ENCODE measurements at places on chromosomes 12 and 14.

GRCh38 chr12:49188201-49188915 lies 522 bp downstream of the TUBA1A start:
- peaks cover 56% of the 10 kb centered on the region for H3K36me3 ChIP-seq
- peak; percentile 69 for DNase-seq
- H3K27me3 ChIP-seq: no peaks in the 10 kb centered on the region
- H3K4me1 ChIP-seq: peaks cover 22% of the 10 kb centered on the region

- no peak overlapping the region for H3K27ac ChIP-seq
- H3K27me3 ChIP-seq: no peaks in the 10 kb centered on the region
- no peaks in the 10 kb centered on the region for H3K4me1 ChIP-seq
- no peak for DNase-seq
- no peaks in the 10 kb centered on the region for H3K36me3 ChIP-seq
- H3K4me3 ChIP-seq: no peak overlapping the region
These were observed 834.7 kb downstream of the FLRT2 start for GRCh38 chr14:86364634-86365033.

DNA sequence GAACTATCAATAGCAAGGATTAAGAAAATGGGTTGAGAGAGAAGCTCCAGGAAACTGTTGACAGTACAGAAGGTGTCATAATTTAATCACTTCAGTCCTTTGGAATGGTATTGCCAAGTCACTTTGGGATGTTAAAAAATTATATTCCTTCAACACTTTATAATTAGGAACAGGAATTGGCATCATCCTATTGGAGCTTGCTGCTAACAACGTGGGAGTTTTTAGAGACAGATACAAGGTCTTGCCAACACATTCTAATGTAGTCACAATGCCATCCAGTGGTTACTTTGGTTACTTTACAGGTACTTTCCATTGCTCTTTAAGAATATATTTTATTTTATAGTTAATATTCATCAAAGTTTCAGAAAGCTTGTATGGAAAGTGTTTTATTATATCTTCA lies 310.1 kb downstream of the SYT1 start:
- no peak for DNase-seq
- H3K4me1 ChIP-seq: no peaks in the 10 kb centered on the region
- no peak overlapping the region for H3K27ac ChIP-seq
- no peak overlapping the region for H3K4me3 ChIP-seq
- H3K36me3 ChIP-seq: no peaks in the 10 kb centered on the region
- H3K27me3 ChIP-seq: no peaks in the 10 kb centered on the region

- no peaks in the 10 kb centered on the region for H3K27me3 ChIP-seq
- peaks cover 3% of the 10 kb centered on the region for H3K36me3 ChIP-seq
- H3K4me1 ChIP-seq: no peaks in the 10 kb centered on the region
- no peak overlapping the region for H3K27ac ChIP-seq
- no peak overlapping the region for H3K4me3 ChIP-seq
These were observed 54.1 kb downstream of the BEGAIN start for GRCh38 chr14:100532906-100533655.

GRCh38 chr14:75340921-75341320 lies 62.3 kb downstream of the FOS start:
- H3K27ac ChIP-seq: no peak overlapping the region
- H3K27me3 ChIP-seq: peaks cover 33% of the 10 kb centered on the region
- no peaks in the 10 kb centered on the region for H3K36me3 ChIP-seq
- no peak for DNase-seq
- H3K4me3 ChIP-seq: no peak overlapping the region

Data from central memory CD8-positive, alpha-beta T cell (primary cell).